ENCODE measurements at places on chromosomes 2 and 18.

DNA sequence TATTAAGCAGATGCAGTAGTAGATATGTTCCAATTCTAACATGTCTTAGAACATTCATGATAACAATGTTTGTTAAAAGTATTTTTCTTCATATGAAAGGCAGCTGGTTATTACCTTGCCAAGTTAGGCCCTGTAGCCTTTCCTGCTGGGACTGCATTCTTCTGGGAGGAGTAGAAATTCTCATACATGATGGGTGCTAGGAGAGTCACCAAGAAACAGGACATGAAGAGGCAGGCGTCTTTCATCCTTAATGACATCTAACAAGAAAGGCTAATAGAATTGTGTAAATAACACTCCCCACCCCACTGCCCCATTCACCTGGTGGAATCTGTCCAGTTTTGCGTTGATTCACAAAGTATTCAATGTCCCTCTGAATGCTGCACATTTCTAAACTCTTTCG, 24.7 kb upstream of the EPG5 start:
- no peak for DNase-seq

GRCh38 chr2:198465970-198466369, 661.6 kb downstream of the PLCL1 start:
- no peak for DNase-seq

DNA sequence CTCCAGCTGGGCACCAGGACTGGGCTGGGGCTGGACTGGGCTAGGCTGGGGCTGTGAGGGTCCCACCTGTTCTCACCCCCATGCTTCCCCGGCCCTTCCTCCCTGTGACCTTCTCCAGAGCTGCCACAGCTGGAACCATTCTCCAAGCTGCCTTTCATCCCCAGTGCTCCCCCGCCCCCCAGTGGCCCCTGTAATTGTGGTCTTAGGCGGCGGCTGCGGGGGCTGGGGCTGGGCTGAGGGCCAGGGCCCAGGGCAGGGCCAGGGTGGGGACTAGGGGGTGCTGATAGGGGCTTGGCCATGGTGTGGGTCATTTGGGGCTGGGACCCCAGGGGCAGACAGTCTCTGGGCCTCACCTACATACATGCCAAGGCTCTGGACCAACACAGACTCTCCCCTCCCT, 2.8 kb upstream of the WNT10A start:
- no peak for DNase-seq

DNA sequence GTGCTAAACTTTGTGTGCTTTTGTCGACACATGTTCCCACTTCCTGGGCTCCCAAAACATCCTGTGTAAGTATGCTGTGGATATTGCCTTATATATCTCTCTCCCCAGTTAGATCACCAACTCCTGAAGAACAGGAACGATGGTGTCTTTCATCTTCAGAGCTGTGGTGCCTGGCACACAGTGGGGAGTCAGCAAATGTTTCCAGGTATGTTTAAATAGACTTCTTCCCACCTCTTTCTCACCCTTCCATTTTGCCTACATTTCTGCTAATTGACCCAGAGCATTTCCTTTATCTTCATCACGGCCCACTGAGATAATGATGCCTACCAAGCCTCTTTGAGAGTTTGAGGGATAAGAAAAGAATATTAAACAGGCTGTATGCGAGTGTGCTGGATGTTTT, 60.7 kb downstream of the RND3 start:
- DNase-seq, result no peak

GRCh38 chr2:55618025-55618274, 528 bp upstream of the PPP4R3B start:
- peak; percentile 2 for DNase-seq

DNA sequence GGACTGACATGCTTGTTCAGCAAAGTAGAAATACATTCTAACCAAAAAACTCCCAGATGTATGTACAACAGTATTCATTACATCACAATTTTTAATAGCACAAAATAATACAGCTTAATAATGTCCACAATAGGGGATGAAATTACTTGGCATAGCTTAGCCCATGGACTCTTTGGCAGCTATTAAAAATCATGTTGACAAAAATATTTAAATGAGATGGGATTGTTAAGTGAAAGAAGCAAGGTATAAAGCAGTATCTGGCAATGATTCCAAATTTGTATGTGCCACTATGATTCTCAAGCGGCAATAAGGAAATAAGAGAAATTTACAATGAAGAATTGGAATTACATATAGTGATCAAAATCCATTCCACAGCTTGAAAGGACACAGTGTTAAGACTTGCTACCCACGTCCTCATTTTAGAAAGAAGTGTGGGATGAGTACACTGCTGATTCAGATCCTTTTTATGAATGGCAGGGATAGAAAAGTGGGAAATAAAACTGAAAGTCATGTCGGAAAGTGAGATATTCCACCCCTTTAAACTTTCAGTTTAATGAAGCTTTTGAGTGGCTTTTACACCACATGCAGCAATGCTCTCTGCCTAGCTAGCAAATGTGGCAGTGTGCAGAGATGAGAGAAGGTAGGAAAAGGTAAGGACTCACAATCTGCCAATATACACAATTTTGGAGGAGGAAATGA, 2.4 kb downstream of the GAREM1 start:
- DNase-seq, result no peak

- DNase-seq, result no peak
Measured at GRCh38 chr18:43826215-43826614, 548.9 kb upstream of the SYT4 start.

- no peak for DNase-seq
Measured at GRCh38 chr2:3981446-3981987, 278.1 kb downstream of the DCDC2C start.

- DNase-seq, result no peak
Measured at GRCh38 chr2:190183539-190183938, 121.0 kb upstream of the MSTN start.

- no peak for DNase-seq
Measured at GRCh38 chr2:217271813-217272212, 411.9 kb upstream of the TNP1 start.
